ENCODE measurements at places on chromosomes 12 and 14. TPM values are rescaled to one million over a fixed set of nuclear protein-coding genes. Genes with fewer than 3 reads are reported as not detected.

The GALC gene
- total RNA-seq, result 19.3 TPM

The KCNC2 gene
- total RNA-seq, result not detected

The ADSS1 gene
- total RNA-seq, result 10.0 TPM

The DPF3 gene
- 9.6 TPM for total RNA-seq

The SVOP gene
- total RNA-seq, result not detected

The TAS2R30 gene
- 2.8 TPM for total RNA-seq

The SMOC1 gene
- total RNA-seq, result 39.6 TPM

The KDM5A gene
- total RNA-seq, result 63.6 TPM

The PAH gene
- total RNA-seq, result 31.4 TPM

The BAG5 gene
- 38.4 TPM for total RNA-seq
